NCI-H524 (cell line): ENCODE measurements at places on chromosomes 5 and 9.

- DNase-seq, result no peak
These were observed 485.9 kb upstream of the C9orf72 start for GRCh38 chr9:28059192-28059591.

DNA sequence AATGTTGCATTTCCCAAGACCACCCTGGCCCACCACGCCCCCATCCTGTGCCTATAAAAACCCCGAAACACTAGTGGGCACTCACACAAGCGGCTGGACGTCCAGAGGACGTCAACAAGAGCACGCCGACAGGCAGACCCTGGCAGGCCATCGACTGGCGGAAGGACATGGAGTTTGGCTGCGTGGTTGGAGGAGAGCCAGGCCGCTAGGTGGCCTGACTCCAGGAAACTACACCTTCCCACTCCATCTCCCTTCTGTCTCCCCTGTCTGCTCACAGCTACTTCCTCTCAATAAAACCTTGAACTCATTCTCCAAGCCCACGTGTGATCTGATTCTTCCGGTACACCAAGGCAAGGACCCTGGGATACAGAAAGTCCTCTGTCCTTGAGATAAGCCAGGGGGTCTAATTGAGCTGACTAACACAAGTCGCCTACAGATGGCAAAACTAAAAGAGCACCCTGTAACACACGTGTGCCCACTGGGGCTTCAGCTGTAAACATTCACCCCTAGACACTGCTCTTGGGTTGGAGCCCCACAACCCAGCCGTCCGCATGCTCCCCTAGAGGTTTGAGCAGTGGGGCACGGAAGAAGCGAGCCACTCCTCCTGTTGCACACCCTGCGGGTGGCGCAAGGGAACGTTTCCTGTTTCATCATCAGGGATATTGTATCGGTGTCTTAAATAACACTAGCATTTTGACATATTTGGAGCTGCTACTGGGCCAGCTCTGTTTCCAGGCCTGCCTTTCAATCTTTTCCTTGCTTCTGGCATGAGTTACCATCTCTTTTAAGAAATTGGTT lies 54.5 kb upstream of the TAF11L2 start:
- DNase-seq, result no peak

GRCh38 chr5:36389245-36389644 lies 87.5 kb upstream of the RANBP3L start:
- no peak for DNase-seq

DNA sequence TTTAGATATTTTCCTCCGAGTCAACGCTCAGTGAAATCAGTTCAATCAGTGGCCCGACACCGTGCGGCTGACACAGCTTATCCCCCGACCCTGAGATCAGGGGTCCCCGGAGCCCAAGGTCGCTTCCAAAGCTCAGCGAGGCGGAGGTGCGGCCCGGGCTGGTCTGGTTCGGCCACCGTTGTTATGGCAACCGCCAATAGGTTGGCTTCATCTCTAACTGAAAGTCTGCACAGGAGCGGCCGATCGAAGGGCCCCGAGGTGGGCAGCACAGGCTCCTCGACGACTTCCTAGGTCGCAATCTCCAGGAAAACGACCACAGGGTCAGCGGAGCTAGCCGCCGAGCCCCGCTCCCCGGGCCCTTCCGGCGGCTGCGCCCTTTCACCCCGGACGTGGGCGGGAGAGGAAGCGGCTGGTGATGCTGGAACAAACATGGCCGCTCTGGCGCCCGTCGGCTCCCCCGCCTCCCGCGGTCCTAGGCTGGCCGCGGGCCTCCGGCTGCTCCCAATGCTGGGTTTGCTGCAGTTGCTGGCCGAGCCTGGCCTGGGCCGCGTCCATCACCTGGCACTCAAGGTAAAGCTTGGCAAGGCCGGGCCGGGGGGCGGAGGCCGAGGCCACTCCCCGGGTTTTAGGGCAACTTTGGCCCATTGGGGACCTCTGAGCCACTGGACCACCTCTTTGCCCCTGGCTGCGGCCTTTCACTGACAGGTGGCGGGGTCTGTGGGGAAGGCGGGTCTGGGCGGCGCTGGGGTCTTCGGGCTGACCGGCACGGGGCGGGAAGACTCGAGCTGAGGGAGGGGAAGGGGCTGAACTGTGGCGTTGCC lies at the start of gene GPR107:
Gene GPR107, plus strand, starts transcription at position 403 of the 821 bp plus-strand sequence. Its CDS starts 27 bp downstream, at position 430.
- peak; percentile 30 for DNase-seq

DNA sequence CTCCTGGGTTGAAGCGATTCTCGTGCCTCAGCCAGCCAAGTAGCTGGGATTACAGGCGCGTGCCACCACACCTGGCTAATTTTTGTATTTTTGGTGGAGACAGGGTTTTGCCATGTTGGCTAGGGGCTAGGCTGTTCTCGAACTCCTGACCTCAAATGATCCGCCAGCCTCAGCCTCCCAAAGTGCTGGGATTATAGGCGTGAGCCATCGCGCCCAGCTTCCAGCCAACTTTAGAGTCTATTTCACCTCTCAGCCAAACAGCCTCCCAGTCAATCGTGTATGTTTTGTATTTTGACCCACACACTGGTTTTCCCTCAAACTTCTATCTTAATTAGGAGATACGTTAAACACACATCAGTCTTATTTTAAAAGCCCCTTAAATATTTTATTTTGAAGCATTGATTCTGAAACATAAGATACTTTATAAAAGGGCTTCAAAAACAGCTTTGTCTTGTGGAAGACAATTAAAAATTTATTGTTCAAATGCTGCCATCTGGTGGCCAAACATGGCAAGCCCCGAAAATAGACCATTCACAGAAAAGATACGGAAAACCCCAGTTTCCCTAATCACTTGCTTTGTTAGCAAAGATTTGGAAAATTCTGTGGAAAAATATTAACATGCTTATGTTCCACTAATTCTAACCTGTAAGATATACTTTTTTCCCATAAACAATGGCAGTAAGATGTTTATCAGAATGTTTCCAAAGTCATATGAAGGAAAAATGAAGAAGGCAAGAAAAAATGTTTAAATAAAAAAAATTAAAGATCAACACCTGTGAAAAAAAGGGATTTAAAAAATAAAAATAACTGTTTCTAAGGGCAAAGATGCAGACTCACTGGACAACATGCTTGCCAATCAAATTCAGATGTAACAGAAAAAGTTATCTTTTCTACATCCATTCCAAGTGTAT lies 33.1 kb downstream of the APTX start:
- DNase-seq, result peak; percentile 51

DNA sequence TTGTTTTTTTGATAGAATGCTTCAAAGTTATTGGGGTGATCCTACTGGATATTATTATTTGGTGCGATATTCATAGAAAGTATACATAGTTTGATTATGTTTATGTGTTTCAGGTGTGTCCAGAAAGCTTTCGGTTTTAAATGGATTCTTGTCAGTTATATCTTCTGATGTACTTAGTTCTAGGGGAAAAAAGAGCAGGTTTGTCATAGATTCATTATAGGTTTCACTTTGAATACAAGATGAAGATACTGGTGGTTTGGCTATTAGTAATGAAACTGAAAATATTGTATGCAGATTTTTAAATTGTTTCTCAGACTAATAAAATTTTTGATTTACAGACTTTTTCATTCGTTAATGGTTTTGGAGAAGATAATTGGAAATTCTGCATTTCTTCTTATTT lies 98.9 kb downstream of the MAN2A1 start:
- DNase-seq, result no peak

DNA sequence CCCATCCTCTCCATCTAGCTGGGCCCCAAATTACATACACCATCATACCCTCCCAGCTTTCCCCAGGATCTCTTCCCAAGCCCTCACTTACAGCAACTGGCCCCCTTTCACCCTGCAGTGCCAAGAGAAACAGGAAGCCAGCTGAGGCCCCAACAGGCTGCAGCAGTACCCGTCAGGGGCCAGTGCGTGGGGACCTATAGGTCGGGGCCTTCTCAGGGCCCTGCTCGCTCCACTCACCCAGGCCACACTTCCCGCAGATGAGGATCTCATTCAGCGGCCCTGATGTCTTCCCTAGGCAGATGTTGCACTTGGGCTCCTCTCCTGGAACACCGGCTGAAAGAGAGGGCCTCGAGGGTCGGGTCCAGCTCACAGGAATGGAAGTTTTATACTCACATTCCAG lies 6.8 kb downstream of the PHF19 start:
- DNase-seq, result no peak

GRCh38 chr5:149605998-149606724 lies 24.9 kb downstream of the ARHGEF37 start:
- DNase-seq, result no peak

GRCh38 chr5:100516285-100516684 lies 18.9 kb upstream of the FAM174A start:
- no peak for DNase-seq

GRCh38 chr5:169860585-169860984 lies 119.7 kb downstream of the INSYN2B start:
- DNase-seq, result no peak

DNA sequence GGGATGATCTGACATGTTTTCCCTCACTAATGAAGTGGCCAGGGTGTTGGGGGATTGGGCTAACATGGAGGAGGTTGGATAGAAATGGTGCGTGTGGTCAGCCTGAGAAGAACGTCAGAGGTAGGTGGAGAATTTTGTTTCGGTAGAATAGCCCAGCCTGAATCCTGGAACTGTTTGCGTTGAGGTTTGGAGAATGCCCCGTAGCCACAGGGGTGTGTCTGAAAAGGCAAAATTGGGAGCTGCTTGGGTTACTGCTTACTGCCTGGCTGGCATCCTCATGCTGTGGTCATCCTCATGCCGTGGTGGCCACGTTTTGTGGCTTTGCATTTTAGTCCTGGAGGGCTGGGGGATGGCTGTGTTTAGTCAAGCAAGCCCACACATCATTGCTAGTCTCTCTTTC lies 236.9 kb downstream of the GOLPH3 start:
- DNase-seq, result no peak

DNA sequence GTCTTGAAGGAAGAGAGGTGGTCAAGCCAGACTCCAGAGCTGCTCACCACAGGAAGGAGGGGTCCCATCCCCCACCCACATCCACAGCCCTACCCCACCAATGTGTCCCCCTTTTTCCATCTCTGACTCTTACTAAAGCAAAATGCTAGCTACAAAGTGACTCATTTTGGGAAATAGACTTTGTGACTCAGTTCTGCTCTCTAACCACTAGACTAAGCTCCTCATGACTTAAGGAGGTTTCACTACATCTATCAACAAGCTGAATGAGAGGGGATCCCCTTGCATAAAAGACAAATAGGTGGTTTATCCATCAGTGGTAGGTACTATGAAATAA lies 35.1 kb upstream of the ADRB2 start:
- no peak for DNase-seq
